HT1080 (cell line): ENCODE measurements at places on chromosomes 12 and 14.

- no peak for DNase-seq
These were observed 146.3 kb upstream of the RMST start for GRCh38 chr12:97316321-97316720.

DNA sequence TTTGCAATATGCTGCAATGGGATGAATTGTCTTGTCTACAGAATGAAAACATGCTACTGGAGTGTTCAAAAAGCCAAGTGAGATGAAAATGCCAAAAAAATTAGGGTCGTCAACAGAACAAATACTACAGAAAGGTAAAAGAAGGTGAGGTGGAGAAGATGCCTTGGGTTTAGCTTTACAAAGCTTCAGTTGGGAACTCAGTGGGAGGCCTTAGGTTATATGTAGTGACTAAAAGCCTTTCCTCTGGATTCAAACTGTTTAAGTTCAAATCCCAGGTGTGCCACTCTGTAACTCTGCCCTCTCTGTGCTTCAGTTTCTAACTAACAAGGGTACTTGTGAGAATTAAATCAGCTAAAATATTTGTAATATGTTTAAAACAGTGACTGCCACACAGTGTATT lies 84.9 kb upstream of the PDE3A start:
- no peak for DNase-seq

GRCh38 chr12:15751741-15752140 lies 37.4 kb downstream of the EPS8 start:
- peak; percentile 21 for DNase-seq

GRCh38 chr14:74856366-74856765 lies 19.6 kb downstream of the PROX2 start:
- DNase-seq = no peak

- DNase-seq = peak; percentile 98
These were observed 31.2 kb downstream of the TMCC3 start for GRCh38 chr12:94618995-94619695.

GRCh38 chr12:130916241-130916911 lies 37.3 kb upstream of the ADGRD1 start:
- DNase-seq = peak; percentile 9

GRCh38 chr14:77039285-77040058 lies 11.0 kb upstream of the IRF2BPL start:
- DNase-seq = no peak

- DNase-seq = peak; percentile 53
These were observed 52.3 kb downstream of the IRAK3 start for GRCh38 chr12:66241061-66242043.

DNA sequence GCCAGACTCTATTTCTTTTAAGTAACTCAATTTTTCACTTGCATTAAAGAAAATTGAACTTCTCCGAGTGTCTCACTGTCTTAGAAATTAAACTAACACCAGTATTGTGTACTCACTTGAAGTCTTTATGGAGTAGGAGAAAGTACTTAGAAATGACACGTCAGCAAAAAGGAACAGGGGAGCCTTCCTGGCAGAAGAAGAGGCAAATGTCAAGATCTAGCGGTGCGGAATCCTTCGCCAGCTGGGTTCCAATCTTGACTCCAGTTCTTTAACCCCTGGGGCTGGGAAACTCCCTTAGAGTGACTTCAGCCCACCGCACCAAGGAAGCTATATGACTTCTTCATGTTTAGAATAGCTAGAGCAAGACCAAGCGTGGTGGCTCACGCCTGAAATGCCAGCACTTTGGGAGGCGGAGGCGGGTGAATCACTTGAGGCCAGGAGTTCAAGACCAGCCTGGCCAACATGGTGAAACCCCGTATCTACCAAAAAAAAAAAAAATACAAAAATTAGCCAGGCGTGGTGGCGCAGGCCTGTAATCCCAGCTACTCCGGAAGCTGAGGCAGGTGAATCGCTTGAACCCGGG lies 34.4 kb downstream of the WBP11 start:
- DNase-seq = no peak

- no peak for DNase-seq
These were observed 1.7 kb downstream of the WNT1 start for GRCh38 chr12:48979602-48980388.

DNA sequence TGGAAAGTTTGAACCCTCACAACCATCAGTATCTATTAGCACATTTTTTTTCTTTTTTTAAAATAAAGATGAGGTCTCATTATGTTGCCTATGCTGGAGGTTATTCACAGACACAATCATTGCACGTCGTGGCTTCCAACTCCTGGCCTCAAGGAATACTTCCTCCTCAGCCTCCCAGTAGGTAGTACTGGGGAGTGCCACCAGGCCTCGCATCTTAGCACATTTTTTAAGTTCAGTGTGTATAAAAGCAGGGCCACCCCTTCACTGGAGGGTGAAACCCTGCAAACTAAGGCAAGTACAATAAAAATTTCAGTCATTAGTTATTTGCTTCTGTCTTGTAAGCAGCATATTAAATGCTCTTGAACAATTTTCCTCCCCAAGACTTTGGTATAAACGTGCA lies 114.2 kb upstream of the SINHCAF start:
- DNase-seq = no peak

DNA sequence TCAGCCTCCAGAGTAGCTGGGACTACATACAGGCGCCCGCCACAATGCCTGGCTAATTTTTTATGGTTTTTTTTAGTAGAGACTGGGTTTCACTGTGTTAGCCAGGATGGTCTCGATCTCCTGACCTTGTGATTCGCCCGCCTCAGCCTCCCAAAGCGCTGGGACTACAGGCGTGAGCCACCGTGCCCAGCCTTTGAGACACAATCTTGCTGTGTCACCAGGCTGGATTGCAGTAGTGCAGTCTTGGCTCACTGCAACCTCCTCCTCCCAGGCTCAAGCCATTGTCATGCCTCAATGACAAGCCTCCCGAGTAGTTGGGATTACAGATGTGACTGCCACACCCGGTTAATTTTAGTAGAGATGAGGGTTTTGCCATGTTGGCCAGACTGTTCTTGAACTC lies 21.3 kb upstream of the STRN3 start:
- no peak for DNase-seq

DNA sequence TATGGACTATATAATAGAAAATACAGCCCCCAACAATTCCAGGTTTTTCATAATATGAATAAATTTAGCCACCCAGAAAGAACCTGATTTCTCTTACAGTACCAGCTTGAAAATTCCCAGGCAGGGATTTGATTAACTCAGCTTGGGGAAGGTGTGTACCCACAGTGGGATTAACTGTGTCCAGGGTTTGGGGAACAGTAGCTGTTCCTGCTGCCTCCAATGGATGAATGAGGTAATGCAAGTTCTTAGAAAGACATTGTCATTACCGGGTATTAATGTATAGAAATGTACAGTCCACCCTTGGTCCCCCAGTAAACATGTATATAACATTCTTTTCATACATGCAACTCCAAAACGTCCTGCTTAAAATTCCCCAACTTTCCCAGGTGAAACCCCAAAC lies 115.6 kb downstream of the LRIG3 start:
- no peak for DNase-seq

DNA sequence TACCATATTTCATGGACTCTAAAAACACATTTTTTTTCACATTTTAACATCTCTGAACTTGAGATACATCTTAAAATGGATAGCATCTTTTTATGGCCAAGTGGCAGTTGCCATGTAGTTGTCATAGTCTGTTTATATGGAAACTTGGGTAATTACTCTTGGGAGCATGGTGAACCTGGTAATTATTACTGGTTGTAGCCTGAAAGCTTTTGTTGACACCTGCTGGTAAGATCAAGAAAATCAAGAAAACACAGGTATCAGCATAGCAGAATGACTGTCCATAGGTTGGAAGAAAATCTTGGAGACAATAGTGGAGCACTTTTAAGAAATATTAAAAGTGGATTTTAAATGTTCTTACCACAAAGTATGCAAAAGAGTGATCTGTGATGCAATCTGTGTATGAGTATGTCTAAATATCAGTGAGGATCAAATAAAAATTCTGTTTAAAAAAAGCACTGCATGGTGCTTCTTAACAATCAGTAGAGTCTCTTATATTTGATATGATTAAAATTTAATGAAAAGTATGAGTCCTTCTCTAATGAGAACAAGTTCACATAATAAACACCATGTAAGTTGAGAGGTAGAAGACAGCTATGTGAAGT lies 44.2 kb downstream of the TTC8 start:
- DNase-seq = peak; percentile 26

DNA sequence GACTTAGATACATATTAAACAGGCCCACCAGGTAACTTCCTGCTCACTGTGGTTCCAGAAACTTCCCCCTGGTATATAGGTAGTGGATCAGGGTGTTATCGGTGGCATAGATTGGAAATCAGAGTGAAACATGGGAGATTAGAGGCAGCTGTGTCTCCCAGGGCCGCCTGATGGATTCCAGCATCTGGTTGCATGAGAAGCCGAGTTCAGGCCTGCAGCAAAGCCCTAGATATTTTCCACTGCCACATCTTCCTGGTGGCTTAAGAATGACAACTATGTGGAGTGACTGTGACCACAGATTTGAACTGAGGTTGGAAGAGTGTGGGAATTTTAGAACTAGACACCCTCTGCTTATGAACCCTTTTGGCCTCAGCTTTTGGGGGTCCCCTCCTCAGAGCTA lies 184.8 kb upstream of the NTF3 start:
- no peak for DNase-seq

- DNase-seq = no peak
These were observed 16.3 kb upstream of the RFLNA start for GRCh38 chr12:124278389-124279101.

DNA sequence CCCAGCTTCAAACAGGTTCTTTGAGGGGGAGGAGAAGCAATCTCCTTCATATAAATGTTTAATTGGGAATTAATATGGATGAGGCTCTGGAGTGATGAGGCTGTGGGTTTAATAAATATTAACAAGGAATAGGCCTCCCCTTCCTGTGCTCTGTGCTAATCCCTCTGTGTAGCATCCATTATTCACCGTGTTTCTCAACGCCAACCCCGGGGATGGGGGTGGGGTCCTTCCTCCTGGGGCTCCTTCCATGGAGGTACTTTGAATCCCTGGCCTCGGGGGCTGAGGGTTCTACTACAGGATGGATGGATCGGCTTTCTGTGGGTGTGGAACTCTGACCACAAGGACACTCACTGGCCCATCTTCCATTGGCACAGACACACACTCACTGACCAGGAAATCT lies 34.9 kb upstream of the TMEM179 start:
- no peak for DNase-seq

GRCh38 chr12:43590307-43590706 lies 38.3 kb upstream of the ADAMTS20 start:
- no peak for DNase-seq

DNA sequence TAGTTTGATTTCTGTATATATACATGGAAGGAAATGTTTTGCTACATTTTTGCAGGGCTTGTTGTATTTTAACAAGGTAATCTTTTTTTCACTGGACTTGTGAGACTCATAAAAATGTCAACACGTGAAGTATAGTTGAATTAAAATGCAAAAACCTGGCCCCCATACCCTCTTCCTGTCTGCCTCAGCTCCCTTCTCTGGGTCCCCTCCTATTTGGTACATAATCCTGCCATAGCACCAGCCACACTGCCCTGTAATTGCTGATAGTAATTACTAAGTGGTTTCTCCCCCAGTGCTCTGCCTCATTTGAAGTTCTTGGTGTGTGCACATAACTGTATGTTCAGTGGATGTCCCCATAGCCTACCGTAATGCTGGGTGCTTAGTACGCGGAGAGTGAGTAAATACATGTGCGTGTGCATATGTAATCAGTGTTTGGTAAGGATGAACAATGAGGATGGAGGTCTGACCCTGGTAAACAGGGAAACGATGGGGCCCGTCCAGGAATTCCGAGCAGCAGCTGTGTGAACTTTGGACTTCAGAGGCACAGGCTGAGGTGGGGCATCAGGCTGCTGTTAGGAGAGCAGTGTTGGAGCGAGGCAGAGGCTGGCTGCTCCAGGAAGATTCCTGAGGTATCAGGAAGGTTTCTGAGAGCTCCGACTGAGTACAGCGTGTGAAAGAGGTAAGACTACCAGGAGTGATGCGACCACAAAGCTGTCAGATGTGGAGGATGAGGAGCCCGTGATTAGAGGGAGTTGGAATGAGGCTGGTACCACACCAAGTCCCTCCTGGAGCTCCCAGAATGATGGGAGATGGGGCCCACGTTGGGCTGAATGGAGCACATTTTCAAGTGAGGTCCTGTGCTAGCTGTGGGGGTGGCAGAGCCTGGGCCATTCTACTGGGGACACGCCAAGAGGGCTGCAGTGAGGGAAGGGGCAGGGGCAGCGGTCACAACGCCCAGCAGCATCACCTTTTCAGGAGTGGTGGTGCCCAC lies 106.8 kb downstream of the PELI2 start:
- DNase-seq = no peak

GRCh38 chr12:120252071-120252906 lies 13.2 kb downstream of the PXN start:
- no peak for DNase-seq

GRCh38 chr12:62267480-62267879 lies 7.3 kb downstream of the USP15 start:
- no peak for DNase-seq

DNA sequence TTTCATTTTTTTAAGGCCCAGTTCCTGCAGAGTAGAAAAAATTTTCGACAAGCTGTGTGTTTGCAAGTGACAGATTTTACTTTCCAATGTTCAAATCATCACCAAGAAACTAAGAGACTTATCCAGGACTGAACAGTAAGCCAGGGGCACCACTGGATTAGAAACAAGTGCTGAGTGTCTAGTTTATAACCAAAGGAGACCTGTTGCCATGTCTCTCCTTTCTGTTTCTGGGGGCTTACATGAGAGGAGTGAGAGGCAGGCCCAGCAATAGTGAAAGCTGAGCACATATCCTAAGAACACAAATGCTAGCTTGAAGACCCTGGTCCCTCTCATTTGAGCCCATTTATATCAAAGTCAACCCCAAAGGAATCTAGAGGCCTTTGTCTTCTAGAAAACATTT lies 2.9 kb downstream of the IFNG start:
- no peak for DNase-seq

DNA sequence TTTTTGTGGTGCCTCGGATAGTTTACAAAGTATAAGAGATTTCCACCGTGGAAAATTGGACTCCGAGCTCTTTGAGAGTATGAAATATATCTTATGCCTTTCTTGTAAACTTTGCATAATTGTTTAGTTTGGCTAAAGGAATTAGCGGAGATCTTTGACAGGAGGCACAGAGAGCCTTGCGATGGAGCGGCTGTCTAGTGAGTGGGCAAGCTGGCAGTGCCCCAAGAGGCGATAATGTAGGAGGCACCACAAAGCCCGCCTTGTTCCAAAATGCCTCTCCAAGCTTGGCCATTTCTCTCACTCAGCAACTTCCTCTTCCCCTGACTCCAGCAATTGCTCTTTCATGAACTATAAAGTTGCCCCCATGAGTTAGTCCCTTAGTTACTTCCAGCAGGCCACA lies 270.1 kb upstream of the PRICKLE1 start:
- no peak for DNase-seq

- no peak for DNase-seq
These were observed 46.7 kb downstream of the TMCC3 start for GRCh38 chr12:94603434-94604365.
